ENCODE measurements at places on chromosomes 13 and 19. TPM values are rescaled to one million over a fixed set of nuclear protein-coding genes. Genes with fewer than 3 reads are reported as not detected.

NOVA2 gene
- total RNA-seq, result 1.5 TPM

DNA sequence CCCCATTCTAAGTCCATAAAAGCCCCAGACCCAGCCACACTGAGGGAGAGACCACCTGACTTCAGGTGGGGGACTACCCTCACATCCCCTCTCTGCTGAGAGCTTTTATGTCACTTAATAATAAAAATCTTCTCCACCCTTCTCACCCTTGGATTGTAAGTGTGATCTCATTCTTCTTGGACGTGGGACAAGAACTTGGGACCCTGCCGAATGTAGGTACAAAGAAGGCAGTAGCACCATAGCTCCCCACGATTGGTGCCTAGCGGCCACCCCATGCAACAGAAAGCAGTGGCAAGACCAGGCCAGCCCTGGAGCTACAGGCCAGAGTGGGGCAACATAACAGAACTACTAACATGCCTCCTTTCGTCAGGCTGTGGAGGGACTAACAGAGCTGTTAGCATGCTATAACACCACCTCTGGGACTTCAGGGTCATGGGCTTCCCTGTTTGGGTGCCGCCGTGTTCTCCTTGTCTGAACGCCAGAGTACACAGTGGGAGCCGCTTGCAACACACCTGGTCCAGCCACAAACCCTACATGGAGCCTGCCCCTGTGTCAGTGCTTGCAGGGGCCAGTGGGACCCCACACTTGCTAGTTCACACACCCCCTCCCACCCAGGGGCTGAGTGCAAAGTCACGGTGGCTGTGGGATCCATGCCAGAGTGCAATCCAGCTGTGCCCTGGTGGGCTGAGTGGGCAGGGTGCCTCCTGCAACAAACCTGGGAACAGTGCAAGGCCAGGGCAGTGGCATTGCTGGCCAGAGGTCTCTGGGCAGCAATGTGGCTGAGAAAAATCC is 5.2 kb upstream of the FBXO17 start:
- DNase-seq, result no peak
- H3K4me1 ChIP-seq, result peaks cover 8% of the 10 kb centered on the region
- no peak overlapping the region for H3K27ac ChIP-seq
- H3K27me3 ChIP-seq, result no peaks in the 10 kb centered on the region
- no peaks in the 10 kb centered on the region for H3K36me3 ChIP-seq
- no peak overlapping the region for H3K4me3 ChIP-seq

- no peak overlapping the region for H3K4me3 ChIP-seq
- H3K36me3 ChIP-seq, result no peaks in the 10 kb centered on the region
- no peaks in the 10 kb centered on the region for H3K27me3 ChIP-seq
- no peak for DNase-seq
- no peak overlapping the region for H3K27ac ChIP-seq
Measured at GRCh38 chr19:50328224-50328872, 829 bp downstream of the KCNC3 start.

- no peaks in the 10 kb centered on the region for H3K27me3 ChIP-seq
- no peaks in the 10 kb centered on the region for H3K36me3 ChIP-seq
- H3K4me3 ChIP-seq, result no peak overlapping the region
- DNase-seq, result no peak
Measured at GRCh38 chr13:79867254-79867653, 386.3 kb downstream of the NDFIP2 start.

Measured in vagina (tissue), 2 donors.